ENCODE measurements at places on chromosomes 11 and 22.

- DNase-seq: no peak
Measured at GRCh38 chr11:17766073-17766359, 31.4 kb downstream of the KCNC1 start.

GRCh38 chr22:19059481-19060278 is 62.5 kb downstream of the DGCR2 start:
- no peak for DNase-seq

DNA sequence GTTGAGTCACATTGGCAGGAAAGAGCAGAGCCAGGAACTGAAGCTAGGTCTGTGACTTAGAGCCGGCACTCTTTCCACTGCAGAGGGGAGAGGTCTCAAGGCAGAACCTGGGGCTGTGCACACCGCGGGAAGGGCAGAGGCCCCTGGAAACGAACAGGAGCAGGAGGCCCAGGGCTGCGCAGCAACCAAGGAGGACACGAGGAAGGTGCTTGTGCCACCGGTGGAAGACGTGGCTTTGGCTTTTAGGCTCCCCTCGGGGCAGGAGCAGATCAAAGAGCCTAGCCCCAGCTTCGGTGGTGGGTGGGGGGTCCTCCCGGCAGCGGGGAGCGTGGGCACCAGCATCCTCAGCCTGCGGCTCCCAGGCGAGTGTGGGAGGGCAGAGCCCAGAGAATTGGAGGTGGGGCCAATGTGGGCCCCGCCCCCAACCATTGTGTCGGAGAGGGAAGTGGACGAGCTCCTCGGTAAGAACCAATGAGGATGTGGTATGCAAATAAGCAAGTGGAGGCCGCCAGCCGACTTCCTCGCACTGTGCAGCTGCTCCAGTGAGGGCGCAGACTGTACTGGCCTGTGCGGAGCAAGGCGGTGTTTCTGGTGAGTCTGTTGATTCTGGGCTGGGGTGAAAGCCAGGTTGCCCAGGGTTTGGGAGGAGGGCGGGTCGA is at the start of gene CCDC116:
Gene CCDC116, plus strand, starts transcription at position 524 of the 659 bp plus-strand sequence. CDS start 422 bp downstream, outside the sequence.
- DNase-seq: peak; percentile 29

GRCh38 chr11:134412203-134413042 is at the start of gene B3GAT1:
TSS of gene B3GAT1 (minus strand) at chr11:134412242. CDS start at chr11:134387659, 24,583 bp downstream.
- peak; percentile 26 for DNase-seq

- no peak for DNase-seq
Measured at GRCh38 chr11:96073536-96073935, 149.6 kb upstream of the MTMR2 start.

GRCh38 chr11:22635689-22636088 is 10.1 kb upstream of the FANCF start:
- DNase-seq: no peak

DNA sequence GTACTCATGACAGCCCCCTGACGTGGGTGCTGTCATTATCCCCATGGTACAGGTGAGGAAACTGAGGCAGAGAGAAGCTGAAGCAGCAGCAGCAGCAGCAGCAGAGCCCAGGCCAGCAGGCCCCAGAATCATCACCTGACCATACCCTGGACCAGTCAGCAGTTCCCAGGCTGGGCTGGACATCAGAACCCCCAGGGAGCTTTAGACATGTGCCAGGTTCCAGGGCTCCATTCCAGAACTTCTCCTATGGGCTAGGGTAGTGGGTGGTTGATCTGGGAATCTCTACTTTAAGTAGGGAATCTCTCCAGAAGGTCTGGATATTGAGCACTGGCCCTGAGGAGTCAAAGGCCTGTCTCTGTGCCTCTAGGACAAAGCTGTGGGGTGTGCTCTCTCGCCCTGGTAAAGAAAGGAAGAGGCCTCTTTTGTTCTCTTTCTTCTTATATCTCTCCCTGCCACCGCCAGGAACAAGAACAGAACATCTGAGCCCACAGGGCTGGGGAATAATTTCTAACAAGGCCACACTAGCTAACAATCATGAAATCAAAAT is 26.6 kb downstream of the MAFF start:
- no peak for DNase-seq

DNA sequence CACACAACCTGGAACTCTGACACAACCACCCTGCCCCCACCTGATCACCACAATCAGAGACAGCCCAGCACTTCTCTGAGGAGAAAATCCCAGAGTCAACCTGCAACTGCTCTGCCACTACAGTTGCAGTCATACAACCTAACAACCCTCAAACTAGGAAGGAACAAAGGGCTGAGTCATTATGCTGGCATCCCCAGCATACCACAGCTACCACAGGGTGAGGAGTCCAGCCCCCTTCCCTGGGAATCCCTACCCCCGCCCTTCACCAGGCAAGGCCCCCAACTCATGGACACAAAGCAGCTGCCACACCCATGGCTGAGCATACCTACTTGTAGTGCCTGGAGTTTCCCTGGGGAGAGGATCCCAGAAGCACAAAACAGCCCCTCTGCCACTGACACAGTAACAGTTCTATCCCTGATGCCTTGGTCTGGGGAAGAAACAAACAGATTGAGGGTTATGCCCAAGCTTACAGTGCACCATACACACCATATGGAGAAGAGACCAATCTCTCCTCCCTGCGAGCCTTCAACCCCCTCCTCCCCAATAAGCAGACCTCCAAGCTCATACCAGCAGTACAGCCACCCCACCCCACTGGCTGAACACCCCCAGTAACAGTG is 68.5 kb upstream of the C11orf58 start:
- no peak for DNase-seq

DNA sequence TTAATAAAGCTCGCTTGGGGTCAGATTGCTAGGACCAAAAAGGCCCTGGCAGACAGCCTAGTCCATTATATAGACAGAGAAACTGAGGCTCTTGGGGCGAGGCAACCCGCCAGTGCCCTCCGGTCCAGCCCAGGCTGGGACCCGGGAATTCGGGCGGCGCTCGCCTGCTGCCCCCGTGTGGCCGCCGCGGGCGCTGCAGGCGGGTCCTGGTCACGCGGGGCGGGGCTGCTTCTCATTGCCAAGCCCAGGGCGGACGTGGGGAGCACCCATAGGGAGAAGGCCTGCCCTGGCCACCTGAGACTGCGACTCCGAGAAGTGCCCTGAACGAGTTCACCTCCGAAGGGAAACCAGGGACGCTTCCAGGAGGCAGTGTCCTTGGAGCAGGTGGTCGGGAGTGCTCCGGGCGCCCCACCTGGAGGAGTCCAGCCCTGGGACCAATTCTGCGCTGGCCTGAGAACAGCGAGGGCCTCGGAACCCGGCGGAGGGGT is 36.0 kb upstream of the CSNK1E start:
- peak; percentile 42 for DNase-seq

GRCh38 chr11:86514453-86514852 is 139.8 kb downstream of the CCDC81 start:
- DNase-seq: no peak

- DNase-seq: no peak
Measured at GRCh38 chr11:70074746-70075145, 3.4 kb upstream of the ANO1 start.

DNA sequence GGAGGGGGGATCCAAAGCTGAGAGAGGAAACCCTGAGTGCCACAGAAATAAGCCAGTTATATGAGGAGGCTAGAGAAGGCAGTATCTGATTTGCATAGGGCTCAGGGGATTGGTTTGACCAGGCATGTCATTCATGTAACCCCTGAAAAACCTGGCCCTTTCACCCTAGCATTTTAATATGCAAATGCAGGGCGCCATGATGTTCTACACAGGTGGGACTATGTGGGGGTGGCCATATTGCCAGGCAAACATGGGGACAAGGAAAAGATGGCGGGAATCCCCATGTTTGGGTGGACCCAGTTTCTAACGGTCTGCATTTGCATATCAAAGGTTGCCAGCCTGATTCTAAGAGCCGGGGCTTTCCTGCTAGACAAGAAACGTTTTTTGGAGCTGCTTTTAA is 27.2 kb downstream of the CSF2RB start:
- DNase-seq: no peak

DNA sequence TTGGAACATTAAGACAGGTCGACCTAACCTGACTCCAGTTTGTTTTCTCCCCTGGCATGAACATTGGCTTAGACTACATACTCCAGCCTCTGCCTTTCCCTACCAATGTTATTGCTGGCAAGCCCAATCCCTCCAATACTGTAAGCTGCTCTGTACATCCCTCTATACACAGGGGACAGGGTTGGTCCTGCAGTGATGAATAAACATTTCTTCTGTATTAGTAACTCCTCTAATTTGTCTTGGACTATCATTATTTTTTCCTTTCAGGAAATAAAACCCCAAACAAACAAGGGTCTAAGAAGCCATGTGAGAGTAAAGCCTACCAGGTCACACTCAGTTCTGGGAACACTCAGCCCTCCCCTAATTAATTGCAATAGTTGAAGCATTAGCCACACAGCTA is 35.1 kb upstream of the FJX1 start:
- no peak for DNase-seq

GRCh38 chr22:26251869-26252268 is 82.6 kb downstream of the SEZ6L start:
- DNase-seq: no peak

DNA sequence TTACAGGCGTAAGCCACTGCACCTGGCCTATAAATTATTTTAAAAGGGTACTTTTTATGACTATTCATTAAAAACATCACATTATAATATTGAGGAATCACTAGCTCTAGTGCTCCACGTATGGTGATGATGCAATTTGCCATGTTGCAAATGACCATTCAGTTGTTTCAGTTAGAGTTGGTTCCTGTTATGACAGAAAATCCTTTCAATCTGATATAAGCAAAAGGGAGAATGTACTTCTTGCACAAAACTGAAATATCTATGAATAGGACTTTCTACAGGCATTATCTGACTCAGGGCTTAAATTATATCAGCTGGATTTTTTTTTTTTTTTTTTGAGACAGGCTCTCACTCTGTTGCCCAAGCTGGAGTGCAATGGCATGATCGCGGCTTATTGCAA is 45.6 kb upstream of the RRM1 start:
- no peak for DNase-seq

GRCh38 chr11:36107547-36107946 is 163.7 kb downstream of the LDLRAD3 start:
- DNase-seq: no peak

GRCh38 chr11:44407211-44407996 is 97.5 kb upstream of the ALX4 start:
- DNase-seq: no peak

- DNase-seq: no peak
Measured at GRCh38 chr22:48192920-48193319, 1430.5 kb downstream of the TBC1D22A start.

- DNase-seq: no peak
Measured at GRCh38 chr22:41565403-41566054, 4.7 kb downstream of the CSDC2 start.

GRCh38 chr11:121946514-121946913 is 169.5 kb downstream of the BLID start:
- no peak for DNase-seq

DNA sequence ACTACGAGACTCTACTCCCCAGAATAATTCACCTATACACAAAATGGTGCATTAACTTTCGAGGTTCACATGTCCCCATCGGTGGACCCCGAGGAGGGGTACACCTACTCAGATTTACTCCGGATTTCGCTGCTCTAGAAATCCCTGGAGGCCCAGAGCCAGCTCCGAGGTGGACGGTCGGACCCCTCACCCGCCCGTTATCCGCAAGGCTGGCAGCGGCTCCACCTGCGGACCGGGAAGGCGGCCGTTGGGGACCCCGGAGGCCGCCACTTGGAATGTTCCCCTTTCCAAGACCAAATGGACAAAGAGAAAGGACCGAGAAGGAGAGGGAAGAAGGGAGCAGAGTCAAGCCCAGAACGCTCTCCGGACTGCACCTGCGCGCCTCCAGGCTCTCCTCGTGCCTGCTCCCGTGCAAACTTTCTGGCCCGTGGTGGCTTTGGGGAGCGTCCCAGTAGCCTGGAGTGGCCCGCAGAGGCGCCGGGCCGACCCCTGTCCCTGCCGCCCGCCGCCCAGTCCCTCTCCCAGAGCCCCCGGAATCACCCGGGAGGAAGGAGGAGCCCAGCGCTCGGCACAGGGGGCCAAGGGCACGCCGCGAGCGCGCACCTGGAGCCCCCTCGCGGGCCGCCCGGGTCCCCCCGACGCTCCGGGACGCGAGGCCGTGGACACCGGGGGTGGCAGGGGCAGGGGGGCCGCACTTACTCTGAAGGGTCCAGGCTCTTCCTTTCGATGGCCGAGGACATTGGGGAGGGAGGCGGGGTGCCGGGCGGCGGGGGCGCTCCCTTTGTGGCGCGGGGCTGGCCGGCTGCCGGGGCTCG is 23.0 kb downstream of the LMO2 start:
- no peak for DNase-seq

DNA sequence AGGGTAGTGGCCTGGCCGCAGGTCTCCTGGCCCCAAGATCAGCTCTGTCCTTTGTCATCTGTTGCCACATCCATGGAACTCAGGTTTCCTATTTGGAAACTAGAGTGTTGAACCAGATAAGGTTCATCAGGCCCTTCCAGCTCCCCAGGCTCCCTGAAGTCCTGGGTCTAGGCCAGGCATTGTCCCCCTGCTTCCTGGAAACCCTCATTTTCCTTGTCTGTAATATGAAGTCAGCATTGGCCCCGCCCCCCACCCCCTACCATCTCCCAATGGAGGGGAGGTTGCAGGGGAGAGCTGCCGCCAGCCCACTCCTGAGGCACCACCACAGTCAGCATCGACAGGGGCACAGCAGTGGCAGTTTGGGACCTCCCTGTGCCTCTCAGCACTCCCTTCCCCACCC is 9.0 kb upstream of the MS4A10 start:
- DNase-seq: no peak

- no peak for DNase-seq
Measured at GRCh38 chr11:100684101-100685065, 2.7 kb upstream of the ARHGAP42 start.

- peak; percentile 65 for DNase-seq
Measured at GRCh38 chr11:114059278-114059983, at the start of gene ZBTB16. TSS of gene ZBTB16 (plus strand) at chr11:114059711. CDS start at chr11:114063301, 3,590 bp downstream.

GRCh38 chr11:37786214-37786755 is 1188.2 kb upstream of the RAG2 start:
- no peak for DNase-seq

GRCh38 chr11:64566042-64566914 is 24.7 kb upstream of the SLC22A12 start:
- DNase-seq: peak; percentile 48

DNA sequence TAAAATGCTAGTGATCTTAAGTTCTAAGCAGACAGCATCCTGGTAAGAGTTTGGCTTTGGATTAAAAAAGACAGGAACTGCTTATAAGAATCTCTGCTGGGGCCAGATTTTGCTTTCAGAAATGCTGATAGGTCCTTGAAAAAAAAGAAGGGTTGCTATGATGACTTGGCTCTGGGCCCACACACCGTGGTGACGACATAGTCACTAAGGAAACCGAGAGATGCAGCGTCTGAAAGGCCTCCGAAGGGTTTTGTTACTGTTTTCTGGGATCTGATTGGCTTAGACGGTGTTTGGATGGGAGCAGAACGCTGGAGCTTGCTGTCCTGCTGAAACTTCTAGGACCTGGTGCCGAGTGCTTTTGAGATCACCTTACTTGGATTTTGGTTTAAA is 8.4 kb downstream of the FAM118A start:
- peak; percentile 89 for DNase-seq

GRCh38 chr22:44620129-44620840 is 81.7 kb upstream of the PRR5 start:
- peak; percentile 88 for DNase-seq

DNA sequence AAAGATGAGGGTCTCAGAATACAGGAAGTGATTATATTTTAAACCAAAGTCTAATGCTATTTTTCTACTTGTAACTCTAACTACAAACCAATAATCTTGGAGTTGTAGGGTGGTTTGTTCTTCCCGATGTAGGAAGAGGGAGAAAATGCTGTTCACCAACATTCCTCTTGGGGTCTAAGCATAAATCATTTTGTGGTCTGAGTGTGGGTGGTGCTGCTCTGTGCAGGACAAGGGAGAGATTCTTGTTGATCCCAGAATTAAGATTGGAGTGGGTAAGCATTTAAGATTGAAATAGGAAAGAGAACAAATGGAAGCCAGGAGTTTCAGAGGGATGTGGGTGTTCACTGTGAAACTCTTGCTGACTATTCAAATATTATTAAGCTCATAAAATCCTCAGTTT is 38.6 kb upstream of the MMP13 start:
- no peak for DNase-seq
